Stimulated activated CD4-positive, alpha-beta T cell treated with anti-CD3 and anti-CD28 coated beads, Interleukin-1b, Interleukin-23, amount 100 ng/mL, for 48 hours (primary cell): ENCODE measurements at places on chromosomes 3 and 15.
A peak's percentile ranks its signal among the peaks of the same experiment; 100 is the strongest.

DNA sequence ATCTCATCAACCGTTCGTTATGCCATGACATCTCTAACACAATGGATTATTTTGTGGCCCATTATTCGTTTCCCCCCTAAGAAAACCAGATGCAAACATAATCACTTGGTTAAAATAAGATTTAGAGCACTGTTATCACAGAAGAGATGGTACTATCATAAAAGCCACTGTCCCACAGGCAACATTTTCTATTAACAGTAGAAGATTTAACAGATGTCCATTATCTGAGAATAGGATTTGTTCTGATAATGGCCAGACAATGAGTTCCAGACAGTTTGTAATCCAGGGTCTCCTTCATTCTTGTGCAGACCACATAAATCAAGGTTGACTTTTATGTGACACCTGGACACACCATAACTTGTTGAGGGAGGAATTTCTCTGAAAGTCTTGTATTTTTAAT is 153.1 kb downstream of the CLSTN2 start:
- no peak for DNase-seq

- DNase-seq, result no peak
Measured at GRCh38 chr3:21839592-21839991, 88.6 kb upstream of the ZNF385D start.

- DNase-seq, result no peak
Measured at GRCh38 chr15:85974348-85974705, 105.3 kb upstream of the AGBL1 start.

DNA sequence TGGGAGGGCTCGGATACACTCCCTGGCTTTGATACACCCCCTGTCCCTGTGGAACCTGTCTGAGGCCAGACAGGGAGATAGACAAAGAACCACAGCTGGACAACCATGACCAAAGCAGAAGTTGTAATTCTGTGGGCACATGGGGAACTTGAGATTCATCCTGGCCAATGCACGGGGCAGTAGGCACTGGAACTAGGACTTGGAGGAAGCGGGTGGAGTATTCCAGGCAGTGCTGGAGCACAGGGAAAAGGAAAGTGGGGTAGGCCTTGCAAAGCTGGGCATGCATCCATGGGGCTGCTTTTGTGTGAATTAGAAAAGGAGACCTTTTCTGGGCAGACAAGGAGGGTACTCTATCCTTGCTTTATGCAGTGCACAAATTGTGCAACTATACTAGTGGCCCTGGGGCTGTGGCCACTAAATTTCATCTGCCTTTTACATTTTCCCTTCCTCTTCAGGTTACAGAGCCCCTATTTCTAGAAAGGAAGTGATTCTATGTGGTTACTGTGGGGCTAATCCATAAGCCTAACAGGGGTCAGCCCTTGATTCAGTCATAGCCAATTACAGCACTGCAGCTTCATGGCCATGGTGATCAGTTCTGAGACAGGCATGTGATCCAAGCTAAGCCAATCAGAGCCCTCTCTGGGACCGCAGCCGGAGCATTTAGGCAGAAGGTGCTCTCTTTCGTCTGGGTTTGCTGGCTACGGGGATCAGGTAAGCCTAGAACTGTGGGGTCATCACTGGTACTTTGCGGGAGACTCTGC is 21.0 kb downstream of the CRABP1 start:
- DNase-seq, result no peak

- peak; percentile 80 for DNase-seq
Measured at GRCh38 chr15:79923079-79923514, 26.3 kb upstream of the MTHFS start.

GRCh38 chr3:172115059-172115458 is 75.7 kb downstream of the FNDC3B start:
- DNase-seq, result no peak
